ENCODE measurements at places on chromosomes 5 and 9. TPM values are rescaled to one million over a fixed set of nuclear protein-coding genes. Genes with fewer than 3 reads are reported as not detected.

CHMP5 gene
- total RNA-seq: 50.6 TPM

DNA sequence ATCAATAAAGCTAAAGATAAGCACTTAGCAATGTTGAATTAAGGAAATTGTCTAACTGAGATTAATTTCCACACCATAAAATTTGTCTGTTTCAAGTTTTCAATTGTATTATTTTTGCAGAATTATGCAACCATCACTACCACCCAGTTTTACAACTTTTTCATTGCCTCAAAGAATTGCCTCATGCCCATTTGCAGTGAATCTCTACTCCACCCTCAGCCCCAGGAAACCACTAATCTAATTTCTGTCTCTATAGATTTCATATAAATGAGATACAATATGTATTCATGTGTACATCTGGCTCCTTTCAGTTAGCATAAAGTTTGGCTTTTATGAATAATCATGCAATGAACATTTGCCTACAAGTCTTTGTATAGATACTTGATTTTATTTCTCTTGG lies 72.9 kb downstream of the PTCD2 start:
- no peak for DNase-seq

DNA sequence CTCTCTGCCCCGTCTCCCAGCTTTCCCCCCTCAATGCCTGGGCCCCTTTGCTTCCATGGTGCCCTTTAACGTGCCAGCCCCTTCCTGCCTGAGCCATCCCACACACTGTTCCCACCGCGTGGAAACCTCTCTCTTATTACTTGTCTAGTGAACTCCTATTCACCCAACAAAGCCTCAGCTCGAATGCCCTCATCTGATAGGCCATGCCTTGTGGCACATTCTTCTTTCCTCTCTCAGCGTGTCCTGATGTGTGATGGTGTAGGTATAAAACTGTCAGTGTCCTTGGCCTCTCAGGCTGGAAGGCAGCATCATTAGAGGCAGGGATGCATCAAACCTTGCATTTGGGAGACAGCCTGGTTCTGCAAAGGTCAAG lies 152.3 kb downstream of the OLFM1 start:
- no peak for DNase-seq

DNA sequence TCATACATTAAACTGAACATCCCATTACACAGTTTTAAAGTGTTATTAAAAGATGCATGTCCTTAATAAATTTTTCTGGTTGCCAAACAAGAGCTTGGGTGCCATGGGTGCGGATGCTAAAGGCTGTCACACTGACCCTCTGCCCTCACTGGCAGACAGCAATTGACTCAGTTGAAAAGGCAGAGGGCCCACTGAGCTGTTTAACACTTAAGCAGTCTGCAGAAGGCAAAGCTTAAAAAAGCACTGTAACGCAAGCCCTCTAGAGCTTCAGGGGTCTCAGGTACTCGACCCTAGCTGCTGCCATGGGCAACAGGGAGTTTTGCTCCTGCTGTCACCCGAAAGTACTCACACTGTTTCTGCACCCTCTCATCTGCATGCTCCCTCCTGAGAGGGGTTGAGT lies 726.4 kb upstream of the TYRP1 start:
- no peak for DNase-seq

DNA sequence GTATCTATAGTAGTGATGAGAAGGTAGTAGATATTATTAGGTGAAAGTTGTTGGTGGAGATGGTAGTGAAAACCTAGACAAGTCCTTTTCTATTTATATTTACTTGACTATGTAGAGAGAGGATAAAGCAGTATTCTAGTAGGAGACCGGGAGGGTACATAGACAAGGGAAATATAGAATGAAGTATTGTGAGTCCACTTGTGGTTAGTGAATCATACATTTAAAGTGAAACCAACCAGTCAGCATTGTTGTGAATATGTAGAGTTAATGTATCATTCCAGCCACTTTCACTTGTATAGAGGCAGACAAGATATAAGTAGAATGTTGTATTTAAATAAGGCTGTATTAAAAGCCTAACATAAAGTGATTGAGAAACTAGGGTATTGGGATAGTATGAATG lies 1711.3 kb upstream of the ACO1 start:
- no peak for DNase-seq

DCTN3 gene
- 27.5 TPM for total RNA-seq

DMGDH gene
- total RNA-seq: 0.35 TPM

BICD2 gene
- 38.7 TPM for total RNA-seq

DNA sequence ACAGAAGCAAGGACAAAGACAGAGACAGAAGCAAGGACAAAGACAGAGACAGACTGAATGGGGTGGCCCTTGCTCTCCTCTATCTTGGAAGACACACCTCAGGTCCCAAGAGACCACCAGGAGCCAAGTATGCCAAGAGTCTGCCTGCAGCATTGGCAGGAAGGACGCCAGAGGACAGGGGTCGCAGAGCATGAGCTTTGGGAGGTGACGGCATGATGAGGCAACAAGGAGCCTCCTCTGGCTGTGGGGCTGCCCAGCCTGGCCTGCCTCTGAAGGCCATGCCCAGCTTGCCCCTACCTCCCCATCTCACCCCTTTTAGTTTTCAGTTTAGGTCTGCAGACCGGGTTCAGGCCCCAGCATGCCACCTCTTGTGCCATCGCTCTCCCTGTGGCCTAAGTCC lies 17.6 kb downstream of the PDGFRB start:
- no peak for DNase-seq

PCDHB3 gene
- 6.4 TPM for total RNA-seq

IGIP gene
- 1.2 TPM for total RNA-seq

DNA sequence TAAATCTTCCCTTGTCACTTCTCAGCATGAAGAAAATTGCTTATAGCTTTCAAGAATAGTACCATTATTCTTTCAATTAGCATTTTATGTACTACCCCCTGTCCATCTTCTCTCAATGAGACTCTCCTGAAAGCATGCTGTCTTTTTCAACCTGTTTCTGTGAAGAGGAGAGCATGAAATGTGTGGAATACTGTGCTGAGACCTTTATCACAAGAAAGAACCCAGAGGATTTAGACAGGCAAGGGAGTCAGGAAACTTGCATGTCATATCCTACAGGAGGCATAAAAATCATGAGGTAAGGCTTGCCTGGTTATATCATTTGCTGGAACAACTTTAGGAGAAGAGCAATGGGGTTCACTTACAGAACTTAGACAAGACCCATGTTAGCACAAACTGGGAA lies 56.7 kb upstream of the LPAR1 start:
- no peak for DNase-seq

GRCh38 chr5:148653291-148653835 lies 964 bp downstream of the HTR4 start:
- no peak for DNase-seq

PLAC8L1 gene
- 0.30 TPM for total RNA-seq

- no peak for DNase-seq
Observed at GRCh38 chr5:174056064-174056847, 10.8 kb downstream of the NSG2 start.

PCDHB2 gene
- total RNA-seq: 23.1 TPM

FGF1 gene
- not detected for total RNA-seq

ZNF300 gene
- 17.9 TPM for total RNA-seq
